ENCODE measurements at places on chromosomes 13 and 19.
A peak's percentile ranks its signal among the peaks of the same experiment; 100 is the strongest.

GRCh38 chr13:27182844-27183497 lies 11.4 kb upstream of the USP12 start:
- no peak for DNase-seq

DNA sequence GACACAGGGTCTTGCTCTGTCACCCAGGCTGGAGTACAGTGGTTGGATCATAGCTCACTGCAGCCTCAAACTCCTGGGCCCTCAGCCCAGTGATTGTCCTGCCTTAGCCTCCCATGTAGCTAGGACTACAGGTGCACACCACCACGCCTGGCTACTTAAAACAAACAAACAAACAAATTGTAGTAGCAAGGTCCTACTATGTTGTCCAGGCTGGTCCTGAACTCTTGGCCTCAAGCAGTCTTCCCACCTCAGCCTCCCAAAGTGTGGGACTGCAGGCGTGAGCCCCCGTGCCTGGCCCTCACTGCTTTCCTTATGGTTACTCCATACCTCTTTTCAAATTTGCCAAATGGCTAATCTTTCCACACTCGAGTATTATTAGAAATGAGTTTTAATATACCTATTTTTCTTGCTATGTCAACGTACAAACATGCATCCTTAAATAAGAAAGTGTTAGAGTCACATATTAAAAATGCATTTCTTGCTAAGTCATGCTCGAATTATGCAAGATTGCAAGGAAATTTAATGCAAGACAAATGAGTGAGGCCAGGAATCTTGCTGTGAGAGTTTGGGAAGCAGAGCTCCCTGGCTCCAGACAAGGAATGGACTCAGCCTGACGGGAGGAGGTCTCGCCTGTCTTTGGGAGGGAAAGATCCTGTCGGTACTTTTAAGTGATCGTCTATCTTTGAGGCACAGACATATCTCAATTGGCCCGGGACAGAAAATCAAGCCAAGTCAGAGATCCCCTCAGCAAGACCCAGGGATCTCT lies 39.4 kb downstream of the RFX2 start:
- no peak for DNase-seq

- DNase-seq, result no peak
Observed at GRCh38 chr13:103272770-103273169, 206.6 kb upstream of the SLC10A2 start.

DNA sequence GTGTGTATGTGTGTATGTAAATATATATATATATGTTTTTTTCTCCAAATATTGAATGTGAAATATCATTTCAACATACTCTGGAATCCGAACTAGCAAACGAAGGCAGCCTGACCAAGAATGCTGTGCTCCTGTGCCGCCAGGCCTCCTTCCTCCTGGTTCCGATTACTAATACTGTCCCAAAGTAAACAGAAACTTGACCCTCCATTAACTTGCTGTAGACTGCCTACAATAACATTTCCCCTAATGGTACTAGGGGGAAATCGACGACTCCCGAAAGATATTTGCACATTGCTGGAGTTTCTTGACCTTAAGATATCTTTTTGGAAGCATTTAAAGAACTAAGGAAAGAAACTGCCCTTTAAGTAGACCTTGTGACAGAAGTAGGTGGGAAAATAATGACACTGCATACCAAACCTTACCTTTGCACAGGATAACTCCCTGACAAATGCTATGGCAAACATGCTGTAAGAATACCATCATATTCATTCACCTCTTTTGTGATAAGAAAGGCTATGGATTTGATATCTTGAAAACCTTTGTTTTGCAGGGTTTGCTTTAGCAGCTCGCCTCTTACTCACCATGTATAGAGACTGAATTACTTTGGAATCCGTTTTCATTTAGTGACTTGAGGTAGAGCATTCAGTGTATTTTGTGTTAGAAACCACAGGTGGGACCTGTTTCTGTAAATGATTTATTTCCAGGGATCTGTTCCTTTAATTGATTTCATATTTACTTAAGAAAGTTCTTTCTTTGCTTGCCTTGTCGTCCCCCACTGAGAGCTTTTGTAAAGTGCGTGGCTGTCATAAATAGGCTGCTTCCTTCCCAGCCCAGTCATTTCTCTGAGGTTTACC lies 80.1 kb downstream of the KLF5 start:
- DNase-seq, result no peak

DNA sequence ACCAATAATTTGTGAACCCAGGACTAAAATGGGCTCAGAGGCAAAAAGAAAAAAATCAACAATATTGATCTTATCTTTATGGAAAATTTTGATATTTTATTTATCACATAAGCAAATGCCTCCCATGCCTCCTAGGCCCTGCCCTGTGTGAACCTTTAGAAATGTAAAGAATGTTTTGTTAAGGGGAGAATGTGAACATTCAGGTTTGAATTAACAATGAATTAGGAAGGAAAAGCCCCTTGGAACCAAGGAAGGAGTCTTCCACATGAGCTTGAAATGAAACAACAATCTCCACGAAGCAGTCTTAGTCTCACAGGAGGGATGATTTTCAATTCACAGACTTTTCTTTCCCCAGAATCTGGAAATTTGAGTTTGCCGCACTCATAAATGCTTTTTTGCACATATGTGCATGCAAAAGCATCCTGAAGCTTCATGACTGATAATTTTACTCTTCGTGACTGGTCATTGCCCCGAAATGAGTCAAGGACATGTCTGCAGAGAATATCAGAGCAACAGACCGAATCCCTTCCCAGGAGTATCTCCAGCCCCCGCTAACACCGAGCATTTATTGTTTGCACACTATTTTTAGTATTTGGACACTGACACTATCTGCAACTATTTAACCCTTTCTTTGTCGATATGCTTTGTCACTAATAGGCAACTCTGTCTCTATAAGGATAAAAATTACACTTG lies 135.2 kb downstream of the DCT start:
- peak; percentile 27 for DNase-seq

GRCh38 chr19:55370305-55370988 lies at the start of gene IL11:
Gene IL11, minus strand, starts transcription at chr19:55370463. Its CDS starts 153 bp downstream, at chr19:55370310.
- no peak for DNase-seq

- DNase-seq, result no peak
Observed at GRCh38 chr13:25478186-25478585, 106.4 kb downstream of the ATP8A2 start.

DNA sequence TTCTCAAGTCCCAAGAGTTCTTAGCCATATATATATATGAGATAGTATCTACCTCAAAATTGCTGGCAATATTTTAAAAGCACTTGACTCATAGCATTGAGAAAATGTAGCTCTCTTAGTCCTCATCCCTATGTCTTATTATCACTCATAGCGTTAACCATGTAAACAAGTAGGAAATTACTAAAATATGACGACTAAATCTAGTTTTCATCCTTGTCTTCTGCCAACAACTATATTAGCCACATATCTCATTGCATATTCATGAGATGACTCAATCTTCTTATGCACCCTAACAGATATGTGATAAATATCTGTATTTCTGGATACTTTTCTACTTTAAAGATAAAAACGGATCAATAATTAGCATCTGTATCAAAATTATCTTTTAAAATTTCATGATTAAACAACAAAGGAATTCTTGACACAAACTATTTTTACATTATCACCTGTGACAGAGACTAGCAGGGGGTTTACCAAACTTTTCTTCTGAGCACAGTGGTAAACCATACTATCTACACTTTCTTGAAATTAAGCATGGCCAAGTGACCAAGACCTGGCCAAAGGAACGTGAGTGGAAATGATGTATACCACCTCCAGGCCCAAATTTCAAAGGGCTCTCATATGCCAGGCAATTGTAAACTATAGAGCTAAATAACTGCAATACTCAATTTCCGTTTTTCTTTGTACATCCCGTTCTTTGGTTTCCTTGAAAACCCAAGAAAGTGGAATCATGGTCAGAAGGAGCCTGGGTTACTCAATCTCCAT lies 45.7 kb downstream of the ZC3H13 start:
- no peak for DNase-seq

DNA sequence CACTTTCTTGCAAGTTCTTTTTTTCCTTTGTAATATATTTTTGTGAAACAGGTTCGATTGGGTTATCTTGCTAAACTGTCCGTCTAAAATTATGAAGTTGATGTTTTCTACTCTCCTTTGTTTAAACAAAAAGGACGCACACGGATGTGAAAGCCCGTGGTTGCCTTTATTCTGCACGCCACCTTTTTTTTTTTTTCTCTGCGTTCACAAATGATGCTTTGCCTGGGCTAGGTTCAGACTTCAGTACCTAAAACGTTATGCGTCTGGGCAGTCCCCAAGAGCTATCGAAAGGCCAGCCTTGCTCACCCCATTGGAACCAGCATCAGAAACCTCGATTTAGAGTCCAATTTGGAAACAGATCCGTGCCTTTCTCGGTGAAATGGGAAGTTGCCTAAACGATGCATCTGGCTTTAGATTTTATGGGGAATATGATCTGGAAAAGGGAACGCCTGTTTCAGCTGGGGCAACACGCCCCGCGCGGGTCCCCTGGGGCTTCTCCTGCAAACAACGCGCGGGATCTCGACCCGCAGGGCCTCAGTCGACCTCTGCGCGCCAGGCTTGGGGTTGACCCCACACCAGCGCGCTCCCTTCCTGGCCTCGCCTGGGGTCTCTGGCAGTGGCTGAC lies 113.9 kb downstream of the KCNRG start:
- DNase-seq, result no peak

GRCh38 chr19:14142262-14143190 lies 6.1 kb upstream of the ASF1B start:
- DNase-seq, result no peak

DNA sequence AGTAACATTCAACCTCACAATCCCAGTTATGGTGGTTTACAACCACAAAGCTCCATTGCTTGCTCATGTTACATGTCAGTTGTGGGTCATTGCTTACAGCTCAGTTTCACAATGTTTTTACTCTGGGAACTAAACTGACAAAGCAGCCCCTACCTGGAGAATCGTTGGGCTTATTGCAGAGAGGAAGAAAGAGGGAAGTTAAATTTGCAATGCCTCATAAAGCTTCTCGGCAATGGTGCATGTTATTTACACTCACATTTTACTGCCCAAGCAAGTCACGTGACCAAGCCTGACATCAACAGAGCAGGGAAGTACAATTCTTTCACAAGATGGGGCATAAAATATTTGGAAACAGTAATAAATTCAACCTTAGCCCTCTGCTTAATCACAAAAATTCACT lies 441.6 kb downstream of the TDRD3 start:
- no peak for DNase-seq

DNA sequence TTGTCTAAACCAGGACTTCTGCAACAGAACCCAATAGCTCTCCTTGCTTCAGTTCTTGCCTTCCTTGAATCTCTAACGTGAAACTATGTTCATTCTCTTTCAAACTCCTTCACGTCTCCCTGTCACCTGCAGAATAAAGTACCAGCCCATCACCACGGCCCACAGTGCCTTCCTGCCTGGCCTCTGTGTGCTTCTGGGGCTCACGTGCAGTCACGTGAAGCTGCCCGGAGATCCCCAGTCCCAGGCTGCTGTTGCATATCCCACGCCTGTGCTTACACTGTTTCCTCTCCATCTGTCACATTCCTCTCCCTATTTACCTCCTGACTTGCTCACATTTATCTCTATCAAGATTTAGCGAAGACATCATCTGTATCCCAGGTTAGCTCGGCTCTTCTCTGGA lies 102.8 kb downstream of the STARD13 start:
- DNase-seq, result no peak

DNA sequence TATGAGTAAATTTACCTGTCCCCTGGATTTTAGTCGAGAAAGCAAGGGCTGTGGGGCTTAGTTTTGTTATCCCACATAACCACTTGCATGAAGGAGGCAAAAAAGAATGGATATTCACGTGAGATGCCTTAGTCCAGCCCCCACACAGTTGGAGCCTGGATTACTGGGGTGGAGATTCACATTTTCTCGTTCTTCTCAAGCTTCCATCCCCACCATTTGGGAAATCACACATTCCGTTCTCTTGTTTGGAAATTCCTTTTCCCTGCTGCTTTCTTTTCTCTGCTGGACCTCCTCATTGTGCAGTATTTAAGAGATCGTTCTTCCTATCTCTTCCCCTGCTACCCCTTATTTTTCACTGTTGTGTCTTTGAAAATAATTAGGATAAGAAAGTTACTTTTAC lies 45.1 kb upstream of the FARP1 start:
- DNase-seq, result no peak

DNA sequence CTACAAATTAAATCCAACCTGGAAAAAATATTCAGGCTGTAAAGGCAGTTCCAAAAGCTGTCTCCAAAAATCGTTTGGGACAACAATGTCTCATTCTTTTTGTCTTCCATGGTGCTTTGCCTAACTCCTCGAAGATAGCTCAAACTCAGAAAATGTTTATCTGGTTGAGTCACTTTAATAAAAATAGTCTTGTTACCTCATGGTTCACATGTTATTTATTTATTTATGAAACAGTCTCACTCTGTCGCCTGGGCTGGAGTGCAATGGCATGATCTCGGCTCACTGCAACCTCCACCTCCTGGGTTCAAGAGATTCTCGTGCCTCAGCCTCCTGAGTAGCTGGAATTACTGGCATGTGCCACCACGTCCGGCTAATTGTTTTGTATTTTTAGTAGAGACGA lies 4.9 kb upstream of the BRD4 start:
- DNase-seq, result no peak

DNA sequence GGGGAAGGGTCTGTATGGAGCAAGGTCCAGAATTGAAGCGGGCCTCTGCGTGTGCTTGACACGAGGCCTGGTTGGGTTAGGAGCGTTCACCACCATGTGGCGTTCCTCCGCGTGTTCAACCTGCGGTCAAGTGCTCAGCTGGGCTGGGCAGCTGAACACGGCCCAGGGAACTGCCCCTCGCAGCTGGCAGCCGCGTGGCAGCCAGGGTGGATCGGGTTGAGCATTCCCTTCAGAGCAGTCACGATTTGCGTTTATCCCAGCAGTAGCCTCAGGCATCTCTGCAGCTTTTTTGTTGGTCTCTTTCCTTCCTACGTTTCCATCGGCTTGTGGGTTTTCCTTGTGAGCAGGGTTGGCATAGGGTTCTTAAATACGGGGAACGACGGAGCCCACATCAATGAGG lies 28.7 kb upstream of the F2RL3 start:
- no peak for DNase-seq

DNA sequence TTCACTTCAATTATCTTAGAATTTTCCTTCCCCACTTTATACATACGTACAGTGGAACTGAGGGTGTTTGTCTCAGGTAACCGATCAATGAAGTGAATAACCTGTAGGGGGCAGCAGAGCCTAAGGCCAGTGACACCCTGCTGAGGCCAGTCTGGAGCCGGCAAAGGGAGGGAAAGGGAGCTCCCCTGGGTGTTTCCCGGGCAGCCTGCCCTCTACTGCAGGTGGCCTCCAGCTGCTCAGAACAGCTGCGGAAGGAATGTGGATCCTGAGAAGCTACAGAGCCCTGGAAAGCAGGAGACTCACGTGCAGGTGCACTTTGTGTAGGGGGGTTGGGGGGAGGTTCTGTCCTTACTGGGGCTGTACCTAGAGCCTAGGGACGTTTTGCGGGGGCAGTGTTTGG lies 832 bp upstream of the ZNF491 start:
- peak; percentile 94 for DNase-seq

- DNase-seq, result peak; percentile 7
Observed at GRCh38 chr13:23087880-23088279, 92.9 kb upstream of the SGCG start.

DNA sequence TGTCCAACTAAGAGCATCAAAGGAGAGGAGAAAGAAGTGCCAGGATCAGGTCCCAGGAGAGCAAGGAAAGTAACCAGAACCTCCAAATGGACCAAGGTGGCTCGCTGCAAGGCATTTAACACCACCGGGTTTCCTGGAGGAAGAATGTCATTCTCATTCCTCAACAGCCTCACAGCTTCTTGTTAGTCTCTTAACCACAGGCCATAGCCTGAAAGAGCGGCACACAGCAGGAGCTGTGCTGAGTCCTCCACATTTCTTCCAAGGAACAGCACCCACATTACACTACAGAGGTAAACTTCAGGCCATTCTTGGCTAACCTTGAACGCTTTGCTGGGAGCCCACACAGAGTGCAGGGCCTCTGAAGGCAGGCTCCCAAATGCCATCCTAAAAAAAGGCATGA lies 23.6 kb downstream of the DOCK9 start:
- no peak for DNase-seq

Data from SHP77 (cell line).